ENCODE measurements at places on chromosomes 12 and 14. TPM values are rescaled to one million over a fixed set of nuclear protein-coding genes. Genes with fewer than 3 reads are reported as not detected.

EEF1AKMT3 gene
- 9.4 TPM for total RNA-seq

PTCSC3 gene
- not detected for total RNA-seq

PAWR gene
- 29.5 TPM for total RNA-seq

LEMD3 gene
- 39.2 TPM for total RNA-seq

POTEG gene
- total RNA-seq: not detected

PLA2G1B gene
- not detected for total RNA-seq
